ENCODE measurements at places on chromosomes 4 and X.

GRCh38 chrX:16484338-16484737 is 165.6 kb upstream of the S100G start:
- DNase-seq = no peak

- no peak for DNase-seq
These were observed 107.8 kb upstream of the SCML1 start for GRCh38 chrX:17629519-17629918.

- no peak for DNase-seq
These were observed 1.9 kb downstream of the UBE2K start for GRCh38 chr4:39699687-39700409.

GRCh38 chrX:107522901-107523300 is 73.4 kb downstream of the FRMPD3 start:
- DNase-seq = peak; percentile 14

GRCh38 chr4:632196-632790 is 6.9 kb downstream of the PDE6B start:
- no peak for DNase-seq

DNA sequence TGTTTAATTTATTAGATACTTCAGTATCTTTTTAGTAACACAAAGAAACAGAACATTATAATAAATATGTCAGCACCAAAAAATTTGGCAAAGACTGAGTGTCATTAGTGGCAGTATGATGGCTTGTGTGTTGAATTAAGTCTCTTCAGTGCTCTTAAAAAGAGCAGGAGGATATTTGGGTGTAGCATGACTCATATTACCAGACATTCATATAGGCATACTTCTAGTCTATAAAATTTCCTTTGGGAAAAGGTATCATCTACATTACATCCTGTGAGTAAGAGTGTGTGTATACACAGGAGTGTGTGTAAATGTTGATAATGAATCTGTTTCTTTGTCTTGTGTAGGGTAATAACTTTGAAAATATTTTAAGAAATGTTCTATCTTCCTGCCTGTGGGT is 135.7 kb downstream of the CNKSR2 start:
- DNase-seq = no peak

GRCh38 chr4:7759216-7759615 is 180.4 kb downstream of the AFAP1 start:
- no peak for DNase-seq

- no peak for DNase-seq
These were observed 628.9 kb downstream of the TLL1 start for GRCh38 chr4:166501941-166502382.

GRCh38 chr4:139559687-139560086 is 3.7 kb upstream of the SETD7 start:
- no peak for DNase-seq
